ENCODE measurements at places on chromosomes 2 and 18.

DNA sequence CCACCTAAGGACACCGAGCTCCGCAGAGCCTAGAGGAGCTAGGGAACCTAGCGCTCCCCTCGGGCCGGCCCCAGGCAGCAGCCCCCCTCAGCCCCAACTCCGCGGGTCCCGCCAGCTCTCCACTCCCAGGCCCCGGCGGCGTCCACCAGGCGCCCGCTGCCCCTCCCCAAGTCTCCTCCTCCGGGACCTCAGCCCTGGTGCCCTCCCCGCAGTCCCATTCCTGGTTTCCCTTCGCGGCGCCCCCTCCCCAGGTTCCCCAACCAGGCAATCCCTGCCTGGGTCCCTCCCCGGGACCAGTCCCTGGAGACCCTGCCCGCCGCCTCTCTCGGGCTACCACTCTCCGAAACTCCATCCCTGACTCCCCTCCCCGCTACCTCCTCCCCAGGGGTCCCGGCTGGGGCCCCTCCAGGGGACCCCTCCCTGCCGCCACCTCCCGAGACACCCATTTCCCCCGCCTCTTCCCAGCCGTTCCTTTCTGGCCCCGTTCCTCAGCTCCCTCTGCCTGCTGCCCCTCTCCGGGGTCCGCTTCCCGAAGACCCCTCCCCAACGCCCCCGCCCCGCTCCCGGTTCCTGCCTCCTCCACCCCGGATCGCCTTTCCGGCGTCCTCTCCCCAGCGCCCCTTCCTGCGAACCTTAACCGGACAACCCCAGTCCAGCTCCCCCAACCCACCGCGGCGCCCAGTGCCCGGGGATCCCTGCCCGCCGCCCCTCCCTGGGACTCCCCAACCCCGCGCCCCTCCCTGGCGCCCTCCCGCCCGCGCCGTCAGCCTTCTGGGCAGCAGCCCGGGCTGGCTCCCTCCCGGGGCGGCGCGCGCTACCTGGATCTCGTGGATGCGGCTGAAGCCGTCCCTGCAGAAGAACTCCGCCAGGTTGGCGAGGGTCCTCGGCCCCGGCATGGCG lies 678 bp downstream of the CYP27C1 start:
- no peak for DNase-seq

DNA sequence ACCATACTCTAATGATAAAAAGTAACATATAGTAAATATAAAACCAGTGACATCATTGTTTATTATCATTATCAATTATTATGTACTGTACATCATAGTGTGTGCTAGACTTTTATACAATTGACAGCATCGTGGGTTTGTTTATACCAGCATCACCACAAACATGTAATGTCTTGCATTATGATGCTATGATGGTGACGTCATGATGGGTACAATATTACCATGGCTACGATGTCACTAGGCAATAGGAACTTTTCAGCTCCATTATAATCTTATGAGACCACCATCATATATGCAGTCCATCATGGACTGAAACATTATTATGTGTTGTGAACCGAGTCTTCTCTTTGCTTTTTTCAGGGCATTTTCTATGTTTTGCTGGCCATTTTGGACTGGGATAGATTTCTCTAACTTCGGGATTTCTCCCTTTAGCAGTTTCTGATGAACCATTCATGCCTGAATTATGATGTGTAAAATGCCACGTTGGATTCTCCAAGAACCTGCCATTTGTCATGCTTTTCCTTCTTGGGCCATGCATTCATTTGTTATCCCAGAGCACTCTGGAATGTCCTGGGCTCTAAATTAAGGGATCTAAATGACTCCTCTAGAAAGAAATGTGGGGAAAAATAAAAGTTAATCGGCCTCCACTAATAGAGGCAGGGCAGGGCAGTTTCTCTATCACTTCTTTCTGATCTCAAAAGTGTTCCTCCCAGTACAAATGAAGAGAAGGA lies 325.6 kb upstream of the TNP1 start:
- no peak for DNase-seq

- DNase-seq: no peak
Measured at GRCh38 chr2:191803007-191803406, 43.9 kb downstream of the CAVIN2 start.

DNA sequence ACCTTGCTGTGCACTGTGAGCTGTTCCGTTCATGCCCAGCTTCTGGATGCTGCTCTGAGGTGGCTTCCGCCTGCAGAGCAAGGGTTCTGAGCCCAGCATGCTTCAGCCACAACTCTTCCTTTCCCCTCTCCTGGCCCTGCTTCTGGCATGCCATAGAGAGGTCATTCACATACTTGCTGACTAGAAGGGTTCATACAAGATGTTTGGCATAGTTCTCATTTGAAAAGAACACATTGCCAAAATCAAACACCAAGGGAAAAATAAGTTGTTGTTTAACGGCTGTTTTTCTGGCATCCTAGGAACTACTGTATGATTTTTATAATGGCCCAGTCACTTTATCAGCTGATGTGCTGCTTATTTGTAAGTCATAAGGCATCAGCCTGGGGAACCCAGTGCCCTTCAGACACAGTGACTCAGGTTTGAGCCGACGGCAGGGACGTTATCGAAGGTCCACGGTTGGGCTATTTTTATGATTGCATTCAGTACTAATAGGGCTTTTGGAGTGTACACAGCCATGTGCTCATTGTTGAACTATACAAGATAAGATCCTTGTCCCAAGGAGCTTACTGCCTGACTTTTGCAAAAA lies 53.9 kb upstream of the CTAGE1 start:
- no peak for DNase-seq

DNA sequence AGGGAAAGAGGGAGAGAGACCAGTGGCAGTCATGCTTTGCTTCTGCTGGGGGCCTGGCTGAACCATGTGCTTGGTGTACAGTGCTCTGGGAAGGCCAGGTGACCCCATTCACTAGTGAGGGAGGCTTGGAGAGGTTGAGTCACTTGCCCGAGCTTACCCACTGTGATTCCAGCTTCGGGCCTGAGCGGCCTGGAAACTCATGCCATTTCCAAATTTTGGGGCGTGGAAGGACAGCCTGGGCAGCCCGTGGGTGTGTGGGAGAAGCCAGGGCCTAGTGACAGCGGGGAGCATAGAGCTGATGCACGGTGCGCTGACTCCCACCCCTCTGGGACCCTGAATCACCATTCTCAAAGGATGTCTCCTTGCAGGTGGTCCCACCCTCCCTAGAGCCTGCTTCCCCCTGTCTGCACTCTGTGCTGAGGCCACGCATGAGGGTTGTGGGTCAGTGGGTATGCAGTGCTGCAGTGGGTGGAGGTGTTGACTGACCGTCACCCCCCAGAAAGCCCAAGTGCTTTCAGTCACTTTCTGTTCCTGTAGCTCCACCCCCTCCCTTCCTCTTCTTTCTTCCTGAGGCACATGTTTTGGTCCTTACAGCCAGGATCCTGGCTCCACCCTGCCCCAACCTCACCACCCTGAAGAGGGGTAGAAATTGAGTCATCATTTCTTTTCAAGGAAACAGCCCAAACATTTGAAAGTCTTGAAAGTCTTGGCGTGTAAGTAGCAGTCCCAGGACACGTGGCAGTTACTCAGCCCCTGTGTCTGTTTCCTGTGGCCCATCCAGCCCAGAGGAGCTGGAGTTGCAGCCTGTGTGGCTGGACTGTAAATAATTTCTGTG lies 69.3 kb upstream of the MCFD2 start:
- DNase-seq: no peak

- no peak for DNase-seq
Measured at GRCh38 chr2:125644257-125644656, 1011.7 kb upstream of the GYPC start.

DNA sequence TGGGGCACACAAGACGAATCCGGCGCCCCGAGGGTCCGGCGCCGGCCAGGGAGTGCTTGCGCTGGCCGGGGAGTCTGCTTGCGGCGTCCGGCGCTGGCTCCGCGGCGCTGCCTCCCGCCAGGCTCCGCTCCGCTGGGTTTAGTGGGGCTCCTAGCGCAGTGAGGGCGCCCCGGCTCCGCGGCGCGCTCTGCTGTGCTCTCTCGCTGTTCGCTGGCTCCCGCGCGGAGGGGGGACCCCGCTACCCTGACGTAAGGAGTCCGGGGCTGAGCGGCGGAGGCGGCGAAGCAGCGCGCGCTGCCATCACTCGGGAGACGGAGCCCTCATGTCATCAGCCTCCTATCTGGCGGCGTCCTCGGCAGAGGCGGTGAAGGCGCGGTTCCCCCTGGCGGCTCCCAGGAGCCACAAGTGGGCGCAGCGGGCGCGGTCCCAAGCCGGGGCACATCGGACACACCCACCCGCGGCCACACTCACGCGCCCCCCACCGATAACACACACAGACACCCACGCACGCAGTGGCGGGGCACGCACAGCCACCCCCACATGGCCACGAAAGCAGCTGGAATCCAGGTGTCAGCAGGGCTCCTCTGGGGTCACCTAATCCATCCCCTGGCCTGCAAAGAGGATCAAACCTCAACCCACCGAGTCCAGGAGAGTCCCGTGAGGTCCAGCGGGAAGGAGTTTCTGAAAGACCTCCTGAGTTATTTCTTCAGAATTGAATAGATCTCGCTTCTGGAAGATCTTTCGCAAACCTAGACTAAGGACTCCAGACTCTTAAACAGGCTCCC lies at the start of gene C1QL2:
TSS of gene C1QL2 (minus strand) at position 189 of the 785 bp plus-strand sequence. CDS start 482 bp downstream, outside the sequence.
- no peak for DNase-seq

DNA sequence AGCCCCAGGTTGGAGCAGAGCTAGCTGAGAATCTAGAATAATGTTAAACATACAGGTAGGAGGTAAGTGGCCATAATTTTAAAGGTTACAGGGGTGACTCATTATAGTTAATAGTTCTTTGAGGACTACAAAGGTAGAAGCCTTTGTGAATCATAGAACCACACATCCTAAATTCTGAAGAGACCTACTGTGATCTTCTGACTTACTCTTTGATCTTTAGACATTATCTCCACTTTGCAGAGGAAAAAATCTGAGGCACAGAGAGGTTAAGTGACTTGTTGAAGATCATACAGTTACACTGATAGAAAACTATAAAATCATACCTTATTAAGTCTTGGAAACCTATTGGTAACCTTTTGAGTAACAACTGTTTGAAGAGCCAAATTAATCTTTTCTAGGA lies 1051.3 kb upstream of the NRXN1 start:
- no peak for DNase-seq

- DNase-seq: no peak
Measured at GRCh38 chr2:69453475-69454129, 16.4 kb upstream of the NFU1 start.

DNA sequence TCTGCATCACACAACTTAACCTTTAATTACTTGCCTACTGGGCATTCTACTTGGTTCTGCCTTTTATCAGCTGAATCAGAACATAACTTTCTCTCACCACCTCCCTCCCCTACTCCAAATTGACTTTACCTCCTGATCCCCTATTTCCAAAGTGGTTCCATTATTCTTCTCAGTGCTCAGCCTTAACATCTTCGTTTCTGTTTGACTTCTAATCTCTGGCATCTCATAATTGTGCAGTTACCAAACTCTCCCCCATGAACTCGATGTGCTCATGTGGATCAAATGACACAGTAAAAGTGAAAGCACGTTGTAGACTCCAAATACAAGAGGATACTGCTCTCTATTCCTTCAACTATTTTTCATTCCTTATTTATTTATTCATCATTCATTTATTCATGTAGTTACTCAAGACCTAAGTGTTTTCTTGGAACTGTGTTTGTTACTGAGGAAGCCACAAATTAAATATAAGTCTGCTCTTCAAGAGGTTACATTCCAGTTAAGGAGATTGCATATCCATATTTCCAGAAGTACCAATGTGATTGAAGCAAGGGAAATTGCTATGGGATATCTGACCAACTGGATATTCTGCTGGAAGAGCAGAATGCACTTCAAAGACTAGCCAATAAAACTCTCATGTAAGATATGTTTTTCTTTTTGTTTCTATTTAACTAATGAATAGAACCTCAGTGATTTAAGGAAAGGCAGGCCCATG lies 158.8 kb downstream of the TMEFF2 start:
- DNase-seq: no peak

Data from stimulated activated CD8-positive, alpha-beta memory T cell treated with anti-CD3 and anti-CD28 coated beads, Interleukin-4, amount 100 ng/mL, for 1 hour (primary cell).